ENCODE measurements at places on chromosomes 7 and 10.

DNA sequence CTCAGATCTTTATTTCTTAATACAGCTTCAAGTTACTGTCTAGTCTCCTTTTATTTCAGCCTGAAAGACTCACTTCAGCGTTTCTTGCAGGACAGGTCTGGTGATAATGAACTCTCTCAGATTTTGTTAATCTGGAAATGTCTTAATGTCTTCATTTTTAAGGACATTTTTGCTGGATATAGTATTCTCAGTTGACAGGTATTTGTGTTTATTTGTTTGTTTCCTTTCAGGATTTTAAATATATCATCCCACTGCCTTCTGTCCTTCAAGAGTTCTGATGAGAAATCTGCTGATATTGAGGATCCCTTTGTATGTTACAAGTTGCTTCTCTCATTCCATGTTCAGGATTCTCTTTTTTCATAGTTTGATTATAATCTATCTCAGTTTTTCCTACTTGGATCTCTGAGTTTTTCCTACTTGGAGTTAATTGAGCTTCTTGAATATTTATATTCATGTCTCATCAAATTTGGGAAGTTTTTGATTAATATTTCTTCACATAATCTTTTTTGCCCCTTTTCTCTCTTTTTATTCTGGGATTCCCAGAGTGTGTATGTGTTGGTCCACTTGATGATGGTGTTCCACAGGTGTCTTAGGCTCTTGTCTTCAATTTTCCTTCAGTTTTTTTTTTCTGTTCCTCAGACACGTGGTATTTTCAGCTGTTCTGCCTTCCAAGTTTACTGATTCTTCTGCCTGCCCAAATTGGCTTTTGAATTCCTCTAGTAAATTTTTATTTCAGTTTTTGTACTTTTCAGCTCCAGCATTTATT is 49.9 kb downstream of the PTEN start:
- DNase-seq, result no peak

- no peak for DNase-seq
Measured at GRCh38 chr10:122487174-122487765, 25.9 kb downstream of the HTRA1 start.

- DNase-seq, result no peak
Measured at GRCh38 chr7:30887464-30887872, 24.2 kb upstream of the AQP1 start.

- no peak for DNase-seq
Measured at GRCh38 chr7:78169992-78170391, 371.4 kb downstream of the PHTF2 start.

DNA sequence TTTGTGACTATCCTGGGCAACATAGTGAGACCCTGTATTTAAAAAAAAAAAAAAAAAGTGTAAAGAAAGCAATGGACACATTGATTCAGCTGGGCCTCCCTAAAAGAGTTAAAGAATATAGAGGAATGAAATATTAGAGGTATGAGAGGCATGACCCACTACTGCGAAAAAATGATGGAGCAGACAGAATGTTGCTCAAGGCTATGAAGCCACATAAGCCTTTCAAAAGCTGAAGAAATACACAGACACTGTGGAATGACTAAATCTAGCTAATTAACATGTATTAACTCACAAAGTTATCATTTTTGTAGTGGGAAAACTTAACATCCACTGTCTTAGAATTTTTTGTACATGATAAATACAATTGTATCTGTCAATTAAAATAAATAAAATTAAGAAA is 107.3 kb downstream of the HGF start:
- DNase-seq, result no peak

DNA sequence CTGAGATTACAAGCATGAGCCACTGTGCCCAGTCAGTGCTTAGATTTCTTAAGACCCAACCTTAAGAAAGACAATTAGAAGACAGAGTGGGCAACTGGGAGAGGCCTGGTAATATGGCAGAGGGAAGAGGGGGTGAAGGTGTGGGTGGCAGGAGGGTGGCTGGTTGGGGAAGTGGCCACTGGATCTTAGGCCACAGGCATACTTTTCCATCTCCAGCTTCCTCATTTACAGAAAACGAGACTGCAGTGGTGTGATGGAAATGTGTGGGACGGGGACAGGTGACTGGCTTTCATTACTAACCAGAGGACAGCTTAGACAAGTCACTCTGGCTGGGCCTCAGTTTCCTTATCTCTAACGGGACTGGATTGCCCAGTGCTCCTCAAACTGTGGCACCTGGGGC is 1.0 kb upstream of the FFAR4 start:
- DNase-seq, result no peak

GRCh38 chr10:25508112-25508815 is 333.5 kb downstream of the GPR158 start:
- DNase-seq, result no peak

- DNase-seq, result no peak
Measured at GRCh38 chr10:125411724-125412123, 251.4 kb upstream of the CTBP2 start.

DNA sequence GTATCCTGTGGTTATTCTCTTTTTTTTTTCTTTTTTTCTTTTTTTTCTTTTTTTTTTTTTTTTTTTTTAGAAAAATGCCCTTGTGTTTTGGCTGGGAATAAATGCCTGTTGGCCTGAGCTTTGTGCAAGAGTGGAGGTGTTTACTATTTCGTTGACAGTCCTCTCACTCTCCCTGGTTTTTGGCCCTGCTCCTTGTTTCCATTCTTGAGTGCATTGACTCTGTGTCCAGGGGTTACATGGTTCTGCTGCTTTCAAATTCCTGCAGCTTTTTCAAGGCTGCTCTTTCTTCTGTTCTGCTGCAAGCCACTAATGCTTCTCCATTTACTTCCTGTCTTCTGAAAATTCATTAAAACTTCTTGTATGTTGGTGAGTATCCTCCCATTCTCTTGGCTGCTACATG is 59.7 kb upstream of the TBX20 start:
- DNase-seq, result no peak

All from mucosa of gallbladder (tissue), 1 donor.